Caki2 (cell line): ENCODE measurements at places on chromosomes 12 and 14. TPM values are rescaled to one million over a fixed set of nuclear protein-coding genes. Genes with fewer than 3 reads are reported as not detected.

- no peak for DNase-seq
Measured at GRCh38 chr14:81625343-81625742, 91.7 kb upstream of the SEL1L start.

DNA sequence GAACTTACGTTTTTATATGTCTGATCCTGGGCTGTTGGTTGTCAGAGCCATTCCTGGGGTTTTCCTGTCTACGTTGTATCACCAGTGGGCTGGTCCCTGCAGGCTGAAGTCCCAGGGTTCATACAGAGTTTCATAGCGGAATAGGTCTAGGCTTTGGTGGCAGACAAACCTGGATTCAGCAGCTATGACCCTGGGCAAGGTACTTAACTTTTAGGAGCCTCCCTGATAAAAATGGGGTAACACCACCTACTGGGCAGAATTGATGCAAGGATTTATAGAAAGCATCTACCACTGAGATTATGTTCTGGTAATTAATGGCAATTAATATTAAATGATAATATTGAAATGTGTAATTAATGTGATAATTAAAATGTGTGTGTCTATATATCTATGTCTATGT lies 141.2 kb downstream of the SYNE2 start:
- DNase-seq = no peak

GRCh38 chr12:18681818-18682217 lies 56.0 kb downstream of the PLCZ1 start:
- no peak for DNase-seq

- no peak for DNase-seq
Measured at GRCh38 chr12:104506676-104507401, 50.1 kb downstream of the CHST11 start.

DNA sequence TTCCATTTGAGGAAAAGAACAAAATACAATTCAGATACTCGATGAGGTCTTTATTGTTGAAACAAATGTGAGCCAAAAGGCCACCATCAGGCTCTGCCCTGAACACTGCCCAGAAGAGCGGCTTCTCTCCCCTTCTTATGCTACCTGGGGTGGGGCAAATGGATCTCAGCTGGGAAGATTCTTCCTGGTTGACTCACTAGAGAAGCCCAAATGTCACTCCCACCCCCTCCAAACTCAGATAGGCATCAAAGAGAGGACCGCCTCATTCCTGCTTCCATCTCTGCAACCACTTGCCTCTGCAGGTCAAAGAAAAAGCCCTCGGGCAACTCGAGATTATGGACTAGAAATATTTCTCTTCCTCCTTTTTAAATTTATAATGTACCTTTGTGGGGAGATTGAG lies 55.8 kb downstream of the TBX3 start:
- DNase-seq = no peak

- no peak for DNase-seq
Measured at GRCh38 chr14:52268279-52269061, 972 bp downstream of the PTGDR start.

DNA sequence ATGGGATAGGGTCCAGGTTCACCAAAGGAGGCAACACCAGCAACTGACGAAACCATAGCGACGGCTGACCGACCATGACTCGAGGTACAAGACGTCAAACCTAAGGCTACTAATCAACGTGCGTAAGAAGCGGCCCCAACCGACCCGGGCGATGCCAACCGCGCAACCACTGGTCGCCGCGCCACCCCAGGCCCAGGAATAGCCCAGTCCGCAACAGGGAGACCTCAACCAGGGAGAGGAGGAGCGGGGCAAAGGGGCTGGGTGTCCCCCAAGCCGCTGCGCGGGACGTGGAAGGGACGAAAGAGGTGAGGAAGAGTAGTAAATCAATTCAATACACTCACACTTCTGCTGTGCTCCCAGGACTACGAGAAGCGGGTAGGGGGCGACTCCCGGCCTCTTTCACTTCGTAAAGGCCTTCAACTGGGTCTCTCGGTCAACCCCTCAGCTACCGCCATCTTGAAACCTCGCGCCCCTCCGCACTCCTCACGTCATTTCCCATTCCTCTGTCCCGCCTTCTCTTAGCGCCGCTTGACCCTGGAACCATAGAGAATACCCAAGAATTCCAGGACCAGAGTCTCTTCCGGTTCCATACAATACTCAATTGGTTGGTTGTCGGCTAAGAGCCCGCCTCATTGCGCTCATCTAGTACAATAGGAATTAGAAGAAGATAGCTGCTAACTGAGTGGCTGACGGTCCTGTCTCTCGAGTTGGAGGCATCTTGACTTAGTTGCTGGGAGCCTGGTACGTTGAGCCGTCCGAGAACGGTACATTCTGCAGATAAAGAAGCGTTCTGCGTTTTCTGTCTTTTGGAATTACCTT lies at the start of the genes C12orf60 and WBP11:
C12orf60 (plus strand) TSS at position 660 of the 819 bp plus-strand sequence. CDS start 19,266 bp downstream, outside the sequence.
WBP11 (minus strand) TSS at position 468 of the 819 bp plus-strand sequence. CDS start 2,095 bp downstream, outside the sequence.
- peak; percentile 97 for DNase-seq

DNA sequence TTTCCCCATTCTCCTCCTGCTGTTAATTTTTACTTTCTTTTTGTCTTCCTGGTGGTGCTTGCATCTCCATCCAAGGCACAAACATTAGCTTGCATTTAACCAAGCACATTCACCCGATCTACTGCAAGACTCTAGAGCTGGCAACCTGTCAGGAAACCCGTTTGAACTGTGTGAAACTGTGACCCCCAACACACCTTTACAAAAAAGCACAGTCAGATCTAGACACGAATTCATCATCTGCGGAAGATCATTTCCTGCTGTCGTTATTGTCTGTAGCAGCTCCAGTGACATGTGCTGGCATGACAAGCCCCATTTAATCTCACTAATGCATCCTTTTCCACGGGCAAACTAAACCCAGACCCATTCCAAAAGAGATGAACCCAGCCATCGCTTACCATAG lies 340.5 kb downstream of the VRK1 start:
- no peak for DNase-seq

The SLC25A47 gene
- not detected in 2 replicates for total RNA-seq

The KCNC2 gene
- not detected in 2 replicates for total RNA-seq

The KRT6C gene
- total RNA-seq = not detected in 2 replicates

The BATF gene
- total RNA-seq = not detected in 2 replicates

The VSX2 gene
- total RNA-seq = not detected in 2 replicates

The CCDC175 gene
- total RNA-seq = not detected in 2 replicates
